ENCODE measurements at places on chromosomes 7 and 10.

- DNase-seq = no peak
Measured at GRCh38 chr7:34135924-34136323, 230.6 kb downstream of the BMPER start.

DNA sequence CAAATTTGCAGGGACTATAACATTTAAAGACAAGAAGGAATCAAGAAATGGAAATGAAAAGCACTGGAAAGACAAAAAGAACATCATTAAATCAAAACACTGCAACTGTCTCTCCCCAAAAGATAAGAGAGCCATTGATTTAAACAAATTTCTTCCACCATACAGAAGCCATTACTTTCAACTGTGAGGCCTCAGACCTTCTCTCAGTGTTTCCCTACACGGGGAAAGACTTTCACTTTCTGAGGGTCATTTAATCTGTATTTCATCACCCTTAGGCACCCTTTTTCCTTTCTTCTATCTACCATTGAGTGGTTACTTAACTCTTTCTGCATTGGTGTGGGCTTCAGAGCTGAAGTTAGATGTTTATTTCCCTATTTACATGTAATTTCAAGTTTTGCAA, 47.5 kb downstream of the CCDC172 start:
- DNase-seq = no peak

DNA sequence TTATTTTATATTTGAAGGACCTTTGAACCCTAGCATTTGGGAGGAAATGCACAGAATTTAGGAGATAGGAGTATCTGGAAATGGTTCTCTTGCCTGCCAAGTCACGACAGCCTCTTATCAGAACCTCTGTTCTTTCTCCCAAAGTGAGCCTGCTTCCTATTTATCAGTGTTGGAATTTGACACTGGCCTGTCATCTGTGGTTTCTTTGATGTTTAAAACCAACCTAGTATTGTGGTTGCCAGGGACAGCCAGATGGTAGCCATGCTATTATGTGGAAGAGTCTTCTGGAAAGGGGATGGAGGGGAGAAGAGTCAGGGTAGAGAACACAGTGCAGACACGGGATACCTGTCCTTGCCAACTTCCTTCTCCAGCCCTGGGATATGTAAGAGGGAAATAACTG, 21.1 kb downstream of the ZNF282 start:
- DNase-seq = no peak

GRCh38 chr7:149790754-149791360, 17.5 kb upstream of the ZNF467 start:
- DNase-seq = no peak

GRCh38 chr7:145016068-145016467, 180.2 kb upstream of the TPK1 start:
- DNase-seq = no peak

DNA sequence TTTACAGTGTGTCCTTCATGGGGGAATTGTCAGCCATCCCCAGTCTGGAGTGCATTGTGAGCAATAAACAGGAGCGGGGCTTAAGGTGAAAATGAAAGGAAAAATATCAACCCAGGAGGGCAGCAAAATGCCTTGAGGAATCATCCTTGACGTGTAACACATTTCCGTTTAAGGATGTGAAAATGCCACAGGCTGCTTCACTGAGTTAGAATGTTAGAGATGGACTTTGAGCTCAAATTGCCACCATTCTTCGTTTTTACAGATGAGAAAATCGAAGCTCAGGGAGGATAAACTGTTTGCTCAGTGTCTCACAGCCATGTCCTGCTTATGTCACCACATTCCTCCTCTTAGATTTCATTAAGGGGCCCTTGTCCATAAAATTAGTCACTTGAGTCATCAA, 23.1 kb downstream of the SORCS3 start:
- no peak for DNase-seq

- no peak for DNase-seq
Measured at GRCh38 chr7:24102988-24103387, 181.0 kb upstream of the NPY start.

DNA sequence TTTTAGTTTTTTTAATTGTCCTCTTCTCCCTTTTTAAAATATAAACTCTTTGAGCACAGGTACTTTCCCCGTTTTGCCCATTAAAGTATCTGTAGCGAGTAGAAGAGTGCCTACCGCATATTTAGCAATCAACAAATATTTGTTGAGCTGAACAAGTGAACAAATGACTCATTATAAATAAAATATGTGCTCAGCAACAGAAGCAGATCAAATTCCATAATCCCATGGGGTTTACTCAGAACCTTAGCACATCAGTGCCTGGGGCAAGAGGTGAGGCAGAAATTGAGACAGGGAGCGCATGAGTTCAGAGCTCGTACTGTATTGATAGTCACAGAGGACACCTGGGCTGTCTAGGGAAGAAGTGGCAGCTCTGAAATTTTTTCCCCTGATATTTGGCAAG, 161.0 kb downstream of the SEM1 start:
- no peak for DNase-seq

GRCh38 chr7:35613150-35613549, 81.8 kb downstream of the HERPUD2 start:
- no peak for DNase-seq

DNA sequence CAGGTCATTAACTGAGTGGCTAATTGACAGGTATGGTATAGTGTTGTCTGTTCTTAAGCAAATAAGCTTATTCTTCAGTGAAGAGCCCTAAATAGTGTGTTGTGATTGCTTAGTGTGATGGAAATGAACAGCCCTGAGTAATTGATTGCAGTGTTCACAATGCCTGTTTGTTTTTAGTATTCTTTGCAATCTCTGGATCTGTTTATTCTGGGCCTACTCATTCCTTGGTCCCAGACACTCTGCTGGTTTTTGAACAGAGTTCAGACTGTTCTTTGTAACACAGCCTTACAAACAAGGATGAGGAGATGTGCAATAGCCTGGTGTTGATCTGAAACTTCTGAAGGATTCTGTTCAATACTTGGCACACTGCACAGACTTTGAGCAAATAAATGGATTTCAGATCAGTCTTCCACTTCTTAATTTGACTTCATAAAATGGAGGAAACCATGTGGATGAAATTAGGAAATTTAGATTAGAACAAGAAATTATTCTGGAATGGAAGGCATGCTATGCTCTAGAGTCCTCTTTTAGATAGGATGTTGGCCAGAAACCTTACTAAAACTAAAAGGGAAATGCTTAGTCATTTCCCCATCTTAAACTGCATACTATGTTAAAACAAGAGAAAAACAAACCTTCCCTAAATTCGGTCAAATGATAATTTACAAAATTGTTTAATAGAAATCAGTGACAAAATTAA, 444.2 kb upstream of the SEMA3D start:
- DNase-seq = no peak

- DNase-seq = no peak
Measured at GRCh38 chr10:72308320-72308987, 34.7 kb downstream of the DDIT4 start.
